ENCODE measurements at places on chromosomes 3 and 15.

DNA sequence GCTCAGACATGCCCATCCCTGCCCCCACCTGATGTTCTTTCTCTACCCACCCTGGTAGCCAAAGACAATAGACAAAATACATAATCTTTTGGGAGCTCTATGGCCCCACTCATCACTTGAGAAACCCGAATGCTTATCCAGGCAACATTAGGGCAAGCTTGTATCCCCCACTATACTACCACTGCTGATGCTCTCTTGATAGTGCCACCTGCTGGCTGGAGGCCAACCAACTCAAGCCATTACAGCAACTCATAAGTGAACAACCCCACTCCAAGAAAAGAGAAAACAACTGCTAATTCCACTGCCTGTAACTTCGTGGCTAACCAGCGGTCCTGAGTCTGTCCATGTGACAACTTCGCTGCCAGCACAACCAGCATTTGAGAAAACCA is 342.5 kb upstream of the TGFBR2 start:
- DNase-seq, result no peak

- no peak for DNase-seq
Measured at GRCh38 chr3:43854283-43854682, 163.5 kb downstream of the ABHD5 start.

GRCh38 chr15:40161693-40162391 is 973 bp downstream of the BUB1B start:
- no peak for DNase-seq

- no peak for DNase-seq
Measured at GRCh38 chr15:38149315-38149714, 103.3 kb upstream of the SPRED1 start.

DNA sequence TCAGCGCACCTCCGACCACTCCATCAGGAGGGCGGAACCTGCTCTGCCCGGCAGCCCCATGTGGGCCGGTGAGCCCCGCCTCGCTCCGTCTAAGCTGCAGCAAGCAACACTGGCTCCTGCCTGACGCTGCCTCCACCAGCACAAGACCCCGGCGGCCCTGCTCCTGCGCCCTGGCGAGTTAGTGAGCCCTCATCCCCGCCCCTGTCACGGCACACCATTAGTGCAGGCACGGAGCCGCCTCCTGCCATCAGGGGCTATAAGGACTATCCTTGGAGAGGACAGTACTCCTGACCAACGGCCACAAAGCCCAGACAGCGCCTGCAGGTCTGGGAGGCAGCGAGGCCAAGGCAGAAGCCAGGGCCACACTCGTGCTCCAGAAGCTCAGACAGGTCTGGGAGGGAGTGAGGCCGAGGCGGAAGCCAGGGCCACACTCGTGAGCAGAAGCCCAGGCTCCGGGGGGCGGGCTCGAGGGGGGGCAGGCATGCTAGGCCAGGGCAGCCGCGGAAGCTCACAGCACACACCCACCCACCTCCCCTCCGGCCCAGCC is 39.4 kb downstream of the TNK2 start:
- no peak for DNase-seq

GRCh38 chr3:65666448-65667091 is 372.1 kb downstream of the MAGI1 start:
- no peak for DNase-seq

DNA sequence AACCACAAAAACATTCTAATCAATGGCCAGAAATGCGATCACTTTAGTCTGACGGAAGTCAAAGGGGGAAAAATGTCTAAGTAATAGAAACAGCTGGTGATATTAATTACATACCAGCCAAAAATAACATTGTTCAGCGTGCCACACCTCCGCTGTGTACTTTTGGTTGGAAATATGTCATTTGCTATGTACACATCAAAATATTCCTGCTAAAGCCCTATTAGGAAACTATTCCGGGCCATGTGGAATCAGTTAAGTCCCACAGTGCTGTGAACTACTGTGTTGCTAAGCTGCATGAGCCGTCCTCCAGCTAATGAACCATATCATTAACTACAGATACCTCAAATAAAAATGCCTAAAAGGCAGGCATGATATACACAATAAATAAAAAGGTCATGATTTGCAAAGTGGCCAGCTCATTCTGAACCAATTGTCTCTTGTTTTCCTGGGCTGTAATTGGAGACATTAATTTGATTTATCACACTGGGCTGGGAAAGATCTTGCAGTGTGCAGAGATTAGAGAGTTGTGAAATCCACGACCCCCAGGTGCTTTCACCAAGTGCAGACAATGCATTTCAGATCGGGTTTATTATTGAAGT is 200.5 kb upstream of the LRTM1 start:
- no peak for DNase-seq

DNA sequence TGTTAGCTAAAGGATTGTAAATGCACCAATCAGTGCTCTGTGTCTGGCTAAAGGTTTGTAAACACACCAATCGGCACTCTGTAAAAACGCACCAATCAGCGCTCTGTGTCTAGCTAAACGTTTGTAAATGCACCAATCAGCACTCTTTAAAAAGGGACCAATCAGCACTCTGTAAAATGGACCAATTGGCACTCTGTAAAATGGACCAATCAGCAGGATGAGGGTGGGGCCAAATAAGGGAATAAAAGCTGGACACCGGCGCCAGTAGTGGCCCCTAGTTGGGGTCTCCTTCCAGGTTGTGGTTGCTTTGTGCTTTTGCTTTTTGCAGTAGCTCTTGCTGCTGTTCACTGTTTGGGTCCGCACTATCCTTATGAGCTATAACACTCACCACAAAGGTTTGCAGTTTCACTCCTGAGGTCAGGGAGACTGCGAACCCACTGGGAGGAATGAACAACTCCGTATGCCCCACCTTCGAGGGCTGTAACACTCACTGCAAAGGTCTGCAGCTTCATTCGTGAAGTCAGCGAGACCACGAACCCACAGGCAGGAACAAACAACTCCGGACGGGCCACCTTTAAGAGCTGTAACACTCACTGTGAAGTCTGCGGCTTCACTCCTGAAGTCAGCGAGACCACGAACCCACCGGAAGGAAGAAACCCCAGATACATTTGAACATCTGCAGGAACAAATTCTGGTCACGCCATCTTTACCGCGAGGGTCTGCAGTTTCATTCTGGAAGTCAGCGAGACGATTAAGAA is 1.1 kb upstream of the SUCLG2 start:
- peak; percentile 90 for DNase-seq

GRCh38 chr3:67937498-67938118 is 283.2 kb upstream of the SUCLG2 start:
- DNase-seq, result no peak

GRCh38 chr15:41881550-41881919 is 12.3 kb downstream of the SPTBN5 start:
- DNase-seq, result no peak

DNA sequence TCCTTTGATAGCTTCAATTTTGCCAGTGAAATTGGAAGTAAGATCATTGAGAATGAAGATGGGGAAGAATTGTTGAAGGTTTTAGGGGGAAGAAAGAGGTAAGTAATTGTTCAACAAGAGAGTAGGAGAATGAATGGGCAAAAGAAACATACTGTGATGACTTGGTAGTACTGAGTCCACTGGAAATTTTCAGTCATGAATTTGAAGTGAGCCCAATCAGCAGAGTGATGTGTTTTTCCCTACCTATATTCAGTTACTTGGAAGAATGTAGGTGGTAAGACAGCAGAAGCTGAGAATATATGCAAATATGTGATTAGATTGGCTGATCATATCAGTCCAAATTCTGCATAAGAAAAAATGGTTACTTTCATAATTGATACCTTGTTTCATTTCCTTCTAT is 569.6 kb downstream of the AGBL1 start:
- no peak for DNase-seq

- no peak for DNase-seq
Measured at GRCh38 chr15:50803479-50804180, 38.1 kb upstream of the SPPL2A start.

- DNase-seq, result no peak
Measured at GRCh38 chr3:195117978-195118581, 152.9 kb downstream of the XXYLT1 start.

GRCh38 chr3:197027896-197028727 is 1.5 kb downstream of the MELTF start:
- no peak for DNase-seq

GRCh38 chr15:46416544-46416943 is 781.7 kb downstream of the SQOR start:
- DNase-seq, result no peak

- no peak for DNase-seq
Measured at GRCh38 chr15:33093222-33093621, 101.3 kb downstream of the FMN1 start.

DNA sequence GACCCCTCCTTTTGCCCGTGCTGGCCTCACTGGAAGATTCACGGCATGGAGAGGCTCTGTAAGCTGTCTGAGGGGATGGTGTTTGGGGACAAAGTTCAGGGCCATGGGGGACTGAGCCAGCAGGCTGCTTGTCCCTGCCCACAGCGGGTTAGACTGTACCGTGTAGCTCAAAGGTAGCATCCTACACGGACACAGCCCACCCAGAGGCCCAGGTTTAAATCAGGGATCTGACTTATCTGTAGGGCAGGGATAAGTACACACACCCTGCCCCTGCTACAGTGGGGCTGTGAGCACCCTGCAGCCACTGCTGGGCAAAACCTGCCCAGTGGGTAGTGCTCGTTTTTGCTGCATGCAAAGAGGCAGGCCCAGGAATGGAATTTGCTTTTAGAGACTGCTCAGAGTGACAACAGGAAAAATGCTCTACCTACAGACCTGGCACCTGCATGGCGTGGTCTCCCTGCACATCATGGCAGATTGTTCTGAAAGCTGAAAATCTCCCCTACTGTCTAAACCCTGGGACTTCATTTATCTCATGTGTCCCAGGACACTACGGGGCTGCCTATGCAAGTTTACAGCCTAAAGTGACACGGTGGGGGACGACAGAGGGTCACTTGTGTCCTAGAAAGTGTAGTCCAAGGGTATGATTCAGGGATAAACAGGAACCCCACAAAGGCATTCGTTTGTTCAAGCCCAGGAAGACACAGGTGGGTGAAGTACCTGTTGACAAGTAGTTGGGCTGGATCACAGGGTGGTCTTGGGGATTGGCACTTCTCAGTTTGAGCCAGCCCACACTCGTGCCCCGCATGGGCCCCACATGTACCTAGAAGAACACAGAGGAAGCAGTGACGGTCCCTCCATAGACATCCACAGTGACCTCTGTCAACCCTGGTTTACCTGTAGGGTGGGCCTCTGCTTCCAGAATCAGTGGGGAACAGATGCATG is 27.7 kb downstream of the CHDH start:
- no peak for DNase-seq

DNA sequence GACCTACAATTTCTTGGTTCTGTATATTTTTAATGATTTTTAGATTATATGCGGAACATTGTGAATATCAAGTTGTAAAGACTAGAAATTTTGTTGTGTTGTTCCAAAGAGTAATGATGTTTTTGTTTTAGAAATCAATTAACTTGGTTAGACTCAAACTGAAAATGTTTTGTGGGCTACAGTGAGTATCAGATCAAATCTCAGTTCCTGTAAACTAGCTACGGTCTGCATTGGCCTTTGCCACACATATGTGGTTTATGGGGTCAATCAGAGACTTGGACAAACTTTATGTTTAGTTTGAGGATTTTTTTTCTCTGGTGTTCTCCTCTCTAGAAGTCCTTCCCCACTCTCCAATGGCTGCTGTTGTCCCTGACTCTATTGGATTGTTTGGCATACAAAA is 308.0 kb upstream of the THRB start:
- no peak for DNase-seq

DNA sequence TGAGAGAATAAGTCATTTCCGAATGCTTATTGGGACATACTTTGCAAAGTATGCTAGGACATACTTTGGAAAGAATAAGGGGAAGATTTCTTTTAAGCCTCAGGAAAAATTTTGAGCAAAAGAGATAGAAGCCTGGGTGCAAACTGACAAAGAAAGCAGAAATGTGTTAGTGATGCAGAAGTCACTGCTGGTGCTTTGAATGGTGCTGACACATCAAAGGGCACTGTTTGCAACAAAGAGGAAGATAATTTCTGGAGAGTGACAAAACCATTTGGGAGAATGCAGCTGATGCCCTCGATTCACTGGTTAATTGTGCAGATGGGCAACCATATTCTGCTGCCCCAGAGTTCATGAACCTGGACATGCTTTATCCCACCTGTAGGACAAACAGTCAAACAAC is 11.0 kb upstream of the RAP2B start:
- no peak for DNase-seq

DNA sequence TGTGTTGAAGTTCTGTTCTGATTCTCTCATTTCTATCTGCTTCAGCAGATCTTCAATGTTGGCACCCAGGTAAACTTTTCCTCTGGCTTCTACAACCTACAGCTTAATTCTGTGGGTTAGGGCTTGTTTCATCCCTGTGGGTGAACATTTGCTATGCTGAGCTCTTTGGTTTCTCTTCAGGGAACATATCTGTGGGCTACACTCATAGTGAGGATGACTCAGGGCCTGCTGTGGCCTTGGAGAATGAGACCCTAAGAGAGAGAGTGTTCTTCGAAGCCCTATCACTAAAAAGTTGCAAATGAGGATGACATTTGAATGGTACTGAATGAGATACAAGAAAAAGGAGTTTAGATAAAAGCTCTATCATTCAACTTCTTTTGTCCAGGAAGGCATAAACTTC is 346.2 kb upstream of the CBLB start:
- no peak for DNase-seq

- DNase-seq, result no peak
Measured at GRCh38 chr15:69105451-69105985, 54.9 kb upstream of the GLCE start.

DNA sequence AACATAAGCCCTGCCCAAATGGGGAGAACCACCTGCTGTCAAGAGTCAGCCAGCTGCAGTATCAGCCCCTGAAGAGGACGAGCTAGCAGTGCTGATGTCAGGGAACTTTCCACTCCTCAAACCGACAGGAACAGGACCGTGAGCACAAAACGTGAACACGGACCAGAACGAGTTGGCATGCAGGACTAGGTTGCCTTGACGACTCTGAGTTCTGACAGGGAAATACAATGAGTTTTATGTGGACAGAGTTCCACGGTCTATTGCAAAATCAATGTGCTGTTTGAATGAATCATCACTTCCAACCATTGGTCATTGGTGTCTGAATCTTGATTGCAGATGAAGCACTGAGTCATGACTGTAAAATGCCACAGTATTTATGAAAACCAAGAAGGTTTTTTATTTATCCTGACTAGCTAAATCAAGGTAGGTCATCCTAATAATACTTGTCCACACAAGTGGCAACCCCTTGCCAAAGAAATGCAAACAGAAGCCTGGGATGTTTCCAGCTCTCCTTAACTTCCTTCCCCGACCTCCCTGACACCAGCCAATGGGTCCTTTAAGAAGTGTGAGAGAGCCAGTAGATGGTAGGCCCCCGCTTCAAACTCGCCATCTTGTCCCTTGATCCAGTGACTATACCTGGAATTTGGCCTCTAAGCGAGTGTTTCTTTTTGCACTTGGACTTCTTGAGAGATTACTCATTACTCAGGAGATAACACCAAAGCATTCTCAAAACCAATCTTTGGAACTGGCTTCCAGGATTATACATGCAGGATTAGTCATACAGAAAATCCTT is 119.6 kb downstream of the ASB7 start:
- DNase-seq, result no peak

GRCh38 chr3:31029706-31030105 is 135.2 kb upstream of the GADL1 start:
- DNase-seq, result no peak

- peak; percentile 33 for DNase-seq
Measured at GRCh38 chr3:198071602-198072287, 111.7 kb downstream of the LMLN start.

- DNase-seq, result no peak
Measured at GRCh38 chr3:186757686-186758220, 25.6 kb upstream of the EIF4A2 start.

Data from CD8-positive, alpha-beta memory T cell (primary cell).